ENCODE measurements at places on chromosomes 5 and 9. TPM values are rescaled to one million over a fixed set of nuclear protein-coding genes. Genes with fewer than 3 reads are reported as not detected.

Gene CD14
- total RNA-seq, result 0.48 TPM

Gene ANXA2R
- total RNA-seq, result 0.17 TPM

Gene PLK2
- 19.8 TPM for total RNA-seq

Gene LVRN
- total RNA-seq, result not detected

Gene IFNA2
- not detected for total RNA-seq

Gene CDKN2B
- 0.31 TPM for total RNA-seq

DNA sequence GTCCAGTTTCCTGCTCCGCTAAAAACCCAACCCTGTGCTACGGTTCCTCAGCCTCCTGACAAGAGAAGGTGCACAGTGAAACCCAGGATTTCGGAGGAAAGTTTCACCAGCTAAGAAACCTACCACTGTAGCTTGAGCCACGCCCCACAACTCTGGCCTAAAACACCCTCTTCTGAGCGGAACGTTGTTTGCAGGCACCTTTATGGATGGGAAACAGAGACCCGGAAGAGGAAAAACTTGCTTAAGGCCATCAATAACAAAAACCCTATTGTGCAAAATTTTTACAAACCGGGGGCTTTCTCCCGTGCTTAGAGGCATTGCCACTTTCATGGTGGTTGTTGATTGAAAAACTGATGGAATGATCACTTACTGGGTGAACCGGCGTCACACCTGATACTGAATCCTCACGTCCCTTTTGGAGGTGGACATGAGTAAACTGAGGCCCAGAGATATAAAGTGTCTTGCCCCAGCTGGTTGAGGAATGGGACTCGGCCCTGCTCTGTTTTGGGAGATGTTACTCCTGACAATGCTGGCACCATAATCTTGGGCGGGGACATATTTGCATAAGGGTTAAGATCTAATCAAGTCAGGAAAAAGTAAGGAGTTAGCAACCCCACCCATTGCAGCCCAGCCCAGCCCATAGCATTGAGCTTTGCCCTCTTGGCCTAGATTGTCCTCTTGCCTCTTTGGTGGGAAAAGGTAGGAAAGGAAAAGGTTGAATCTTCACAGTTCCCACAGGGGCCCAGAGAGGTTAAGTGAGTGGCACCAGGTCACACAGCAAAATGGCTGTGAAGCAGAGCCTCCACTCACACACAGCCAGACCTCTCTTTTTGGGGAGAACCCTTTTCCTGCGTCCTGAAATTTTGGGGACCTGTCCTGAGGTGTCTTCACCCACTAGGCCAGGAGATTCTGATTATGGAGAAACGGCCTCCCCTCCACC is 23.2 kb upstream of the PTGS1 start:
- peak overlapping the region; percentile 57 for H3K4me3 ChIP-seq
- H3K4me1 ChIP-seq, result peaks cover 4% of the 10 kb centered on the region
- H3K27me3 ChIP-seq, result peaks cover 3% of the 10 kb centered on the region
- no peaks in the 10 kb centered on the region for H3K36me3 ChIP-seq
- no peak for DNase-seq

DNA sequence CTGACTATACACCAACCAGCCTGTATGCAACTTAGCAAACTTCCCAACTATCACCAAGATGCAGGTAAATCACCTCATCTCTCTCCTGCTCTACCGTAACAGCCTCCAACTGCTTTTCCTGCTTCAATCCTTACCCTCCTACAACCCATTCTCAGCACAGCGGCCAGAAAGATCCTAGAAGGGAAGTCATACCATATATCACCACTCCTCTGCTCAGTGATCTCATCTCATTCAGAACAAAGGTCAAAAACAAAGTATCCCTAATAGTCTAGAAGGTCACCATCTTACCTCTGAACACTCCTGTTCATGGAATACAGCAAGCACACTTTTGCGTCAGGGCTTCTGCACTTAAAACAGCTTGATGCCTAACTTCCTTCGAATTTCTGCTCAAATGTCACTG is 62.2 kb upstream of the RNF38 start:
- H3K36me3 ChIP-seq, result peaks cover 14% of the 10 kb centered on the region
- no peaks in the 10 kb centered on the region for H3K4me1 ChIP-seq
- DNase-seq, result no peak
- H3K27me3 ChIP-seq, result no peaks in the 10 kb centered on the region

GRCh38 chr9:14293801-14294200 is 20.1 kb downstream of the NFIB start:
- no peaks in the 10 kb centered on the region for H3K36me3 ChIP-seq
- H3K27me3 ChIP-seq, result no peaks in the 10 kb centered on the region
- H3K27ac ChIP-seq, result no peak overlapping the region
- no peak for DNase-seq

DNA sequence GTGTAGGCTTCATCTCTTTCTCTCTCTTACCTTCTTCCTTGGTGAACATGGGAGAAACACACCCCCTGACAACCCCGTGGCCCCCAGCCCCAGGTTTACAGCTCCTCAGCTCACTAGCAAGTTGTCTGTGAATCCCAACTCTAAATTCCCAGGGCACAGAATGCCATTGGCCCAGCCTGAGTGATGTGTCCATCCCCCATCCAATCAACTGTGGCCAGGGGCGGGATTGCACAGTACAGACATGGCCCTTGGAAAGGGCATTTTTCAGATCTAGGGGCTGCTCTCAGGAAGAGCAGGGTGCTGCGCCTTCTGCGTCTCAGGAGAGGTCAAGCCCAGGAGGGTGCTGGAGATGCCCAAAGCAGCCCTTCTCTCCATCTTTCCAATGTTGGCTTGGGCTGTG is 48.2 kb upstream of the ASS1 start:
- DNase-seq, result no peak
- no peaks in the 10 kb centered on the region for H3K4me1 ChIP-seq
- H3K27me3 ChIP-seq, result no peaks in the 10 kb centered on the region
- H3K27ac ChIP-seq, result no peak overlapping the region
- H3K4me3 ChIP-seq, result no peak overlapping the region
- no peaks in the 10 kb centered on the region for H3K36me3 ChIP-seq

DNA sequence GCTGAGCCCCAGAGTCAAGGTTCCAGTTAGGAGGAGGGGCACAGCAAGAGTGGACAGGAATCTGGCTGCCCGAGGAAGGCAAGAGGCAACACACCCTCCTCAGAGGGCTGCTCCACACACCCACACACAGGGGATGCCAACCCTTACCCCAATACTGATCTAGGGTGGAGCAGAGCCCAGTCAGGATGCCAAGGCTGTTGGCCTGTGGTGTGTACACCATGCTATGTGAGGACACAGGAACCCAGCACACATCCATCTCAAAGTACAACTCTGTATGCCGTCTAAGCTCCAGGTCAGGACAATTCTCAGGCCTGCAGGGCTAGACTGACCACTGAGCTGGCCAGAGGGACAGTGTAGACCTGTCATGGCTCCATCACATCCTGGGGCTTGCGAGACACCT is 2.6 kb downstream of the SEPTIN8 start:
- no peak for DNase-seq
- H3K36me3 ChIP-seq, result no peaks in the 10 kb centered on the region
- peaks cover 37% of the 10 kb centered on the region for H3K27me3 ChIP-seq
- H3K27ac ChIP-seq, result no peak overlapping the region

GRCh38 chr9:110669433-110669832 is 842 bp downstream of the MUSK start:
- H3K27ac ChIP-seq, result no peak overlapping the region
- H3K4me1 ChIP-seq, result no peaks in the 10 kb centered on the region
- no peak overlapping the region for H3K4me3 ChIP-seq
- no peaks in the 10 kb centered on the region for H3K27me3 ChIP-seq
- no peaks in the 10 kb centered on the region for H3K36me3 ChIP-seq

GRCh38 chr5:15487228-15487627 is 12.8 kb upstream of the FBXL7 start:
- no peaks in the 10 kb centered on the region for H3K4me1 ChIP-seq
- H3K27me3 ChIP-seq, result no peaks in the 10 kb centered on the region
- no peak overlapping the region for H3K27ac ChIP-seq

GRCh38 chr9:97766092-97766491 is 69.0 kb upstream of the XPA start:
- no peaks in the 10 kb centered on the region for H3K36me3 ChIP-seq
- no peaks in the 10 kb centered on the region for H3K4me1 ChIP-seq
- no peaks in the 10 kb centered on the region for H3K27me3 ChIP-seq

- no peaks in the 10 kb centered on the region for H3K27me3 ChIP-seq
- H3K4me1 ChIP-seq, result no peaks in the 10 kb centered on the region
- no peak overlapping the region for H3K27ac ChIP-seq
- no peak for DNase-seq
Measured at GRCh38 chr5:91384671-91385430, 1.7 kb upstream of the ARRDC3 start.

- no peak for DNase-seq
- no peaks in the 10 kb centered on the region for H3K27me3 ChIP-seq
- peaks cover 3% of the 10 kb centered on the region for H3K4me1 ChIP-seq
- H3K36me3 ChIP-seq, result no peaks in the 10 kb centered on the region
Measured at GRCh38 chr5:79023348-79023747, 38.2 kb upstream of the ARSB start.

GRCh38 chr9:25353783-25354182 is 324.5 kb downstream of the TUSC1 start:
- no peak for DNase-seq
- no peak overlapping the region for H3K27ac ChIP-seq
- no peaks in the 10 kb centered on the region for H3K36me3 ChIP-seq
- no peaks in the 10 kb centered on the region for H3K27me3 ChIP-seq
- no peaks in the 10 kb centered on the region for H3K4me1 ChIP-seq
- no peak overlapping the region for H3K4me3 ChIP-seq

DNA sequence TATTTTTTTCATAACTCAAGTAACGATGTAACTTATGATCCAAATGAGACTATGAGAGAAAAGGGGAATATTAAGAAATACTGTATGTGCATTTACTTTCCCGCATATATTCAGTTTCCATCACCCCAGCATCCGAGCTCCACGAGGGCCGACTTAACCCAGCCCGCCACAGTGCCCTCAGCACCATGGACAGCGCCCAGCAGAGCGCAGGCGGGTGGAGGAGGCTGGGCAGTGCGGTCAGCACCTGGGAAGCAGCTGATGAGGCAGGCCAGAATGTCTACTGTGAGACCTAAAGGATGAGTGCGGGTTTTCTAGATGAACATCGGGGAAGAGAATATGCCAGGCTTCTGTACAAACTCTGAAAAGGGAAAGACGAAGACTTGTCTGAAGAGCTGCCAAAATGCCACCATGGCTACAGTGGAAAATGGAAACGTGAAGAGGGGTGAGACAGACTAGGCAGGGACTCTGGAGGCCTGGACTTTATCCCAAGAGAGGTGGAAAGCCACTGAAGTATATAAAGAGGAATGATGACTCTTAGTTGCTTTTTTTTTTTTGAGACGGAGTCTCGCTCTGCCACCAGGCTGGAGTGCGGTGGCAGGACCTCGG is 34.5 kb upstream of the MED27 start:
- no peak for DNase-seq
- no peaks in the 10 kb centered on the region for H3K27me3 ChIP-seq
- H3K4me1 ChIP-seq, result no peaks in the 10 kb centered on the region
- no peak overlapping the region for H3K27ac ChIP-seq
- no peaks in the 10 kb centered on the region for H3K36me3 ChIP-seq

Measured in H1 (cell line).